ENCODE measurements at places on chromosomes 4 and X.

- no peak for DNase-seq
Measured at GRCh38 chr4:78975865-78976264, 36.6 kb upstream of the PAQR3 start.

- peak; percentile 9 for DNase-seq
Measured at GRCh38 chr4:3465698-3466671, 2.9 kb downstream of the DOK7 start.

DNA sequence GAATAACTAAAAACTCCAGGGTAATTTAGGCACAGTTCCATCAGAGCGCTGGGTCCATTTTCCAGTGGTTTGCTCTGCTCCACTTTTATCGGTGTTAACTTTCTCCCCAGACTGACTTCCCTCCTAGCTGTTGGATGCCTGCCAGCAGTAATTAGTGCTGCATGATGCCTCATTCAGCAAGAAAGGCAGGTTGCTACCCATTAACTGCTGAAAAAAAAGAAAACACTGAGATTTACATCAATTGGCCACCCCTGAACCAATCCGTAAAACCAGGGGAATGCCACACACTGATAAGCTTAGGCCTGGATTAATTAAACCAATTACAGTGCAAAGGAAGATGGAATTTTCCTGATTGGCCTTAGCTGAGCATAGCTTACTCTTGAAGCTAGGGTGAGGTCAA lies 182.4 kb upstream of the CXXC4 start:
- DNase-seq, result no peak

DNA sequence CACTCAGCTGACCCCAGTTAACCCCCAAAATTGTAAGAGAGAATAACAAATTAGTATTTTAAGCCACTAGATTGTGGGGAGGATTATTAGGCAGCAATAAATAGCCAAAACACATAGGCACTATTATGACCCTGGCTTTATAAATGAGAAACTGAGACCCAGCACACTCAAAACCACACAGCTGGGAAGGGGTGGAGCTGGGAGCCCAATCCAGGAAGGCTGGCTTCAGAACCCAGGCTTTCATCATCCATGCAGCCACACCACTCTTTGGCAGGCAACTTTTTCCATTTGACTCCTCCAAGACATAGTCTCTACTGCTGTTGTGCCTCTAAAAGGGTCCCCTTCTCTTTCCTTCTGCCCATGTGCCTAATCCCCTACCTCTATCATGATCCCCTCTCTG lies 253.8 kb downstream of the DHX15 start:
- peak; percentile 2 for DNase-seq

GRCh38 chrX:17689971-17690409 lies 47.3 kb upstream of the SCML1 start:
- DNase-seq, result peak; percentile 73

- peak; percentile 50 for DNase-seq
Measured at GRCh38 chrX:13069771-13070416, 25.5 kb upstream of the FAM9C start.

DNA sequence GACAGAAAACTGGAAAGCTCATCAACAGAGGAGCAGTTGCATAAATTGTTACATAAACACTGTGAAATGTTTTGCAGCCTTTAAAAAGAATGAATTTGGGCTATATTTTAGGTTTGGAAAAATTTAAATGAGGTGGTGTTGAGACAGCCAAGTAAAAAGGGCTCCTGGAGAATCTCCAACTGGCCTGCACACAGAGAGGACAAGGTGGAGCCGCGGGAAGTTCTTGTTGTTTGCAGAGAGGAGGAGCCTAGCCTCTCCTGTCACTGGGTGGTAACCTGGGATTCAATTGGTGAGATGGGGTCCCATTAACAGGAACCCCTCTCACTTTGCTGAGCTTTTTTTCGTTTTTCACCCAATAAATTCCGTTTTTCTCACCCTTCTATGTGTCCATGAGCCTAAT lies 13.4 kb downstream of the GIMD1 start:
- DNase-seq, result no peak

- DNase-seq, result no peak
Measured at GRCh38 chr4:5964030-5964429, 54.2 kb downstream of the C4orf50 start.

DNA sequence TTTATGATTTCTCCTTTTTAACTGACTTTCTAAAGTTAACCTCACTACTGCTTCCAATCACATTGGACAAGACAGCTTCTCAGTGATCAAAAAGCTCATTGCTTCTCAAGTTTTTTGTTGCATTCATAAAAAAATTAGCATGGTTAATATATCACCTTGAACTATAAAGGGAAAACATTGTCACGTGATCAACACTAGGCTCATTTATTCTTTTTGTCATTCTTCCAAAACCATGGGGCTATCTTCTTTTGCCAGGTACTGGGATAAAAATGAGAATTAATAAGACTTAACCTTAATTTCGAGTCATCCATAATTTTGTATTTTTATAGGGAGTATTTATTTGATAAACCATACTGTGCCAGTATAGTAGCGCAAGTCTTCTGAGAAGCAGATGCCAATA lies 1105.9 kb upstream of the TENM3 start:
- DNase-seq, result no peak

- DNase-seq, result no peak
Measured at GRCh38 chr4:10320130-10320529, 137.1 kb downstream of the ZNF518B start.

DNA sequence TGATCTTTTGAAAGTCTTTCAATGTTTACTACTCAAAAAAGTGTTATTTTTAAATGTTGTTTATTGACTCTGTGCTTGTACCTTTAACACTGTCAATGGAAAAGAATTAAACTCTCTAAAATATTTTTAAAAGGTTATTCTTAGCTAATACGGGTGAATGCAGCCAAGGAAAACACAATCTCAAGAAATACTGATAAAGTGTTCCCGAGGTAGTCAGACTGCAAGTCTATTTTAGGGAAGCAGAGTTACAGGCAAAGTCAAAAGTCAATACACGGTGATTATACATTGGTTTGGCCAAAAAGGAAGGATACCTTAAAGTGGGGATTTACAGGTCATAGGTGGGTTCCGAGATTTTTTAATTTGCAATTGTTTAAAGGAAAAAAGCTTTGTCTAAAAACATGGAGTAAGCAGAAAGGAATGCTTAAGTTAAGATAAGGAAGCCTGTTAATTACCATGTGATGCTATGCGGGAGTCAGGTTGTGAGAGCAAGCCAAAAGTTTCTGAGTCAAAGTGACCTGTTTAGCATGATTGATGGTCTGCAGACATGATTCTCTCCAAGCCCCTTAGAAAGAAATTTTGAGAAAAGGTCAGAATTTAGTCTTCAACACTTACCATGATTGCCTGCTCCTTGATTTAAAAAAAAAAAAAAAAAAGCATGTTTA lies 288.4 kb downstream of the KLHL4 start:
- peak; percentile 0 for DNase-seq

DNA sequence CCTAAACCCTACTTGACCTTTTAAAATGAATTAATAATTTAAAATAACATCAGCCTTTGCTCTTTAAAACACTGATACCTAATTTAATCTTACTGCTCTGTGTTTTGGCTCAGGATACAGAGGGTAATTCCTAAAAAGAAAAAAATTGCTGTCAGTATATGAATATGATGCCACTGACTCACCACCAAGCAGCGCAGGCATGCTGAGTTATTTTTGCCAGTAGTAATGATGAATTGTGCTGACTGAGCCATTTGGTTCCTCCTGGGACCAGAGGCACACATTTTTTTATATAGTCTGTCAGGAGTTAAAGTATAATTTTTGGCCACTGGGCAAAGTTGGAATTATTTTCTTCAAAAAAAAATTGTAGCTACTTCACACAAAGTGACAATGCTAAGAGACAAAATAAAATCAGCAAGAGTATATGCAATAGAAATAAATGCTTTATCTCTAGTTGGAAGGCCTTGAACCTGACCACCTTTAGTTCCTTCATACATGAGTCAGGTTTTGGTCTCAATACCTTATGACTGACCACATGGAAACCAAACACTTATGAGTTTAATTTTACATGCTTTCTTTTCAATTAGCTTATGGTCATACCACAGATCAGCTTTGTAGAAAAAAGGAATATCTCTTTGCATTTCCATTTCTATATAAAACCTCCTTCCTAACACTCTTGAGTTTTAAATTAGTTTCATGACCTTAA lies 115.1 kb downstream of the PPP3CA start:
- DNase-seq, result peak; percentile 82

DNA sequence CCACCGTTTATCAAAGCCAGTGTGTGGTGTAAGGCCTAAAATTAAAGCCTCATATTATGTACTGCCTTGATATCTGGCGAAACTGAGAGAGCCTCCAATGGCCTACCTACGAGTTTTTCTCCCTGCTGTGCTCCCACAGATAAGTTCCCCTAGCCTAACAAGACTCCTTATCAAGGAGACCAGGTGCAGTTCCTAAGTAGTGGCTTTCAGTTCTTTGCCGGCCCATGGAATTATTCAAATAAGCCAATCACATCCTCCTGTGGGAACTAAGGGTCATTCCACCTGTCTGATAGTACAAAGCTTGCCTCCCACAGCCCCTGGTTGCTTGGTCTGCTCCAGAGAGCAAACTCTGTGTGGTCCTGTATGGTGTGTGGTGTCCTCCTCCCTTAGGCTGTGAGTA lies 99.8 kb upstream of the TEX13C start:
- no peak for DNase-seq

GRCh38 chr4:170097681-170098080 lies 7.9 kb upstream of the AADAT start:
- DNase-seq, result no peak

- no peak for DNase-seq
Measured at GRCh38 chr4:187027272-187027671, 303.6 kb upstream of the FAT1 start.

GRCh38 chr4:102527695-102528283 lies 26.6 kb downstream of the NFKB1 start:
- no peak for DNase-seq

DNA sequence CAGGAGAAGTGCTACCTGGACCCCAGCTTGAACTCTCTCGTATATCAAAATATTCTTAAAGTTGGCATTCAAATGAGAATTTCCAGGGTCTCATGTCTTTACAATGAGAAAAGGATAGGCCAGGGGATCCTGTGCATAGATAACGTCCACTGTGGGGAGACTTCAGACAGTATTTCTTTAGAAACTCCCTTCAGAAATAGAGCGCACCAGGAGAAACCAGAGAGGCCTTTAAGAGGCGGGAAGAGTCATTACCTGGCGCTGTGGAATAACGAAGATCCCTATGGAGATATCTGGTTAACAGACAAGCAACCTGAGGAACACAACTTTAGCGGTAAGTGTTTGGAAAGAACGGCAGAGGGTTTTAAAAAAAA lies 600 bp downstream of the RADX start:
- DNase-seq, result no peak

- peak; percentile 36 for DNase-seq
Measured at GRCh38 chrX:139823806-139824205, 109.0 kb downstream of the ATP11C start.

GRCh38 chr4:169976951-169977350 lies 49.2 kb downstream of the MFAP3L start:
- DNase-seq, result no peak

- DNase-seq, result no peak
Measured at GRCh38 chr4:11160288-11160687, 268.4 kb downstream of the HS3ST1 start.

DNA sequence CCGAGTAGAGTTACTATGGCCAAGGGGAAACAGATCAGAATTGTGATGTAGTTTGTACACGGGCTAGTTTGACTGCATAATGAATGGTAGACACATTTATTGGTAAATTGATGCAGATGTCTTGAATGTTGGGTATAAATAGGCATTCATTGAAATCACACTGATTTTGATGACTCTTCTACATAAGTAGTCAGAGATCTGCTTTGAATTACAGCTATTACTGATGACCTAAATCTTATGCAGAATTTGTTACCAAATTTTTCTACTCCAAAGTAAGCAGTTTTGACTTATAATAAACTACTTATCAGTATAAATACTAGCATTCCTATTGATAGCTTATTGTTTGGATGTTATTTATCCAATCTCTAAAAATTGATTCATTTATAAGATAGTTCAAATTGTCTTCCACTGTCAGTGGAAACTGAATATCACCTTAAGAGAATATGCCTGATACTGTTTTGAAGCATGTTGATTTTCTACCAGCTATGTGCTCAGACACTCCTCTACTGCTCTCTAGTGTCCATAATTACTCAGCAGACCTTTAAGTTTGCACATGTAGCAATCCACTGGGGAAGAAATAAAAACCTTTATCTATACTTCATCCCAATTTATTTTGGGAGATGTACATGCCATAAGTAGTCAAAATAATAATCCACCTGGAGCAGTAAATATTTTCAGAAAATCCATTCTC lies 120.3 kb downstream of the RASL11B start:
- DNase-seq, result peak; percentile 76

- no peak for DNase-seq
Measured at GRCh38 chr4:123234955-123235354, 161.6 kb upstream of the SPRY1 start.

DNA sequence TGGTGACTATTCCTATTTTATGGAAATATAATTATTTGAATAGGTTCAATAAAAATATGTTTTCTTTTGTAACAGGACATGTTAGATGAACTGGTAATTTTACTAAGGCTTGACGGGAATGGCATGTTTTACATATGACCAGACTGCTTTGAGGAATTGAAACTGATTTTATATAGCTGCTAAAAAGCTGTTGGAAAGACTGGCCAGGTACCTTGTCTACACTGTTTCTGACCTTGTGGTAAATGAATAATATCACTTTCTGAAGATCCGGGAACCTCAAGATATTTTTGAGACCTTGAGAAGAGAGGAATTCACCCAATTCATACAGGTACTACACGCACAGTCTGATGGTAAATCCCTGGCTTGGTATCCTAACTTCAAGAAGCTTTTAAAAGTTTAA lies 42.1 kb upstream of the USP46 start:
- DNase-seq, result no peak

DNA sequence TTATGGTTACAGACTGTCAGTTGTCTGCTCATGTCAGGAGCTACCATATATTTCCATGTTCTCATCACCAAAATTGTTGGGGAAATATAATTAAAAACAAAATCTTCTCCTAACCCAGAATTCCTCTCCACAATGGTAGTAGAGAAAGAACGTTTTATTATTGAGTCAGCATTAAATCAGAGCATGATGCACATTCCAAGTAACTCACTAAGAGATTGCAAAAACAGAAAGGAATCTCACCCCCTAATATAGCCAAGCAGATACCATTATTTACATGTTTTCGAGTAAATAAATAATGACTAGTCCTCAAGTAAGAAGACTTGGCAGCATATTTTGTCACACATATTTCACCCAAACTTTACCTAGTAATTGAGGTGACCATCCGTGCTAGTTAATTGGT lies 36.2 kb upstream of the ARHGEF6 start:
- peak; percentile 46 for DNase-seq

- DNase-seq, result peak; percentile 83
Measured at GRCh38 chrX:17038681-17039161, 92.3 kb downstream of the REPS2 start.

- no peak for DNase-seq
Measured at GRCh38 chr4:157994863-157995262, 178.0 kb downstream of the GASK1B start.

Data from fibroblast of mammary gland (primary cell).